AG04449 (cell line): ENCODE measurements at places on chromosomes 1 and 21.

DNA sequence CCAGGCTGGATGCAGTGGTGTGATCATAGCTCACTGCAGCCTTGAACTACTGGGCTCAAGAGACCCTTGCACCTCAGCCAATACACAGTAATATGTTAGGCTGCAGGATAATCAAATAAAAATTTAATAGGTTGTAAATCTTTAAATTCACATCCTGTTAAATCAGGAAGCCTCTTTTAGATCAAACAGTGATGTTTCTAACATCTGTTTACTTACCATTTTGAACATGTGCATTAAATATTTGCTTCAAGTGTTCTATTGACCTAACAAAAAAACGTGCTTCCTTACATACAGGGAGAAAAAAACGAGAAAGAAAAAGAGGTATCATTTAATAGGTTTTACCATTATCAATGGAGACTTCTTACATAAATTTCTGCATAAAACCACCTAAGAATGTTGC, 70.6 kb downstream of the IARS2 start:
- DNase-seq = no peak

GRCh38 chr1:56426587-56427381, 152.6 kb downstream of the PLPP3 start:
- DNase-seq = no peak

- no peak for DNase-seq
These were observed 195.2 kb upstream of the JUN start for GRCh38 chr1:58979086-58979485.

GRCh38 chr1:192476802-192477298, 98.7 kb upstream of the RGS1 start:
- no peak for DNase-seq

DNA sequence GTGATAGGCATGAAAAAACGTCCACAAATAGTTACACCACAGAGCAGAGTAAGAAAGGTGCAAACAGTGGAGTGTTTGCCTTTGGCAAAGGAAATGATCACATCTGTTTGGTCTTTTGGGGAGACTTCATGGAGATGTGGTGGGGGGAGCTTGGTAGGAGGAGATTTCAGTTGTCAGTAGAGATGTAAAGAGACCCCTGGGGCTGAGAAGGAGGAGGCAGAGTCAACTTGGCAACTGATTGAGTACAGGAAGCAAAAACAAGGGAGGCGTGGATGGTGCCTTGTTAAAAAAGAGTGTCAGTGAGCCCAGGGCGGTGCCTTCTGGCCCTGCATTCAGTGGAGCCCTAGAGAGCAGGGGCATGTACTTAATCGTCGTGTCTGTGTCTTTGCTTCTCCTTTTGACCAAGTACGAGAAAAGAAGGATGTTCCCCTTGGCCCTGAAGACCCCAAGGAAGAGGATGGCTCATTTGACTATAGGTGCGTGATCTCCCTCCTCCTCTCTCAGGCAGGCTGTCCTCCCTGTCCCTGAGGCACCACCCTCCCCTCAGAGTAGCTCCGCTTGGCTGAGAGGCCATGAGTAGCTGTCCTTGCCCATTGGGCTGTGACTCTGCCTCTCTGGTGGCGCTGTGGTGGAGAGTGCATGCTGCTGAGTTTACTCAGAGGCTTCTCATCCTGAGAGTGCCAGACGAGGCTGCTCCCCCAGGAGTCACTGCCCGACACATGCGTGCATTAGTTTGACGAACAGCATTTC, 30.4 kb upstream of the CNTN2 start:
- DNase-seq = no peak

- DNase-seq = no peak
These were observed 143.5 kb downstream of the SYT14 start for GRCh38 chr1:210081494-210081893.

- DNase-seq = no peak
These were observed 8.1 kb upstream of the MYOG start for GRCh38 chr1:203093754-203094410.

DNA sequence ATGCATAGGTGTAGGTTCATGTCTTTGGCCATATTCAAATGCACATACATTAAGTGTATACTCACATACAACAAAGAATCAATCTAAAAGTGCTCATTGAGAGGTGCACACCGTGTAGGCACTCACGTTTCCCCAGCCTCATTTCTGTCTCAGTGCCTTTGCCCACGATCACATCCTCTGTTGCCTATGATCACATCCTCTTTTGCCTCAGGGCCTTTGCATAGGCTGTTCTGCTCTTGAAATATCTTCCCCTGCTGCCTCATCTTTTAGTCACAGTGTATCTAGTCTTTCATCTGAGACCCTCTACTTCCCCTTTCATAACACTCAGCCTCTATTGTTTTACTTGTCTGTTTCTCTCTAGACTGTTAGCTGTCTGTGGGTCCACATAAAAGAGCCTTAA, 69.3 kb downstream of the FOXD2 start:
- no peak for DNase-seq

DNA sequence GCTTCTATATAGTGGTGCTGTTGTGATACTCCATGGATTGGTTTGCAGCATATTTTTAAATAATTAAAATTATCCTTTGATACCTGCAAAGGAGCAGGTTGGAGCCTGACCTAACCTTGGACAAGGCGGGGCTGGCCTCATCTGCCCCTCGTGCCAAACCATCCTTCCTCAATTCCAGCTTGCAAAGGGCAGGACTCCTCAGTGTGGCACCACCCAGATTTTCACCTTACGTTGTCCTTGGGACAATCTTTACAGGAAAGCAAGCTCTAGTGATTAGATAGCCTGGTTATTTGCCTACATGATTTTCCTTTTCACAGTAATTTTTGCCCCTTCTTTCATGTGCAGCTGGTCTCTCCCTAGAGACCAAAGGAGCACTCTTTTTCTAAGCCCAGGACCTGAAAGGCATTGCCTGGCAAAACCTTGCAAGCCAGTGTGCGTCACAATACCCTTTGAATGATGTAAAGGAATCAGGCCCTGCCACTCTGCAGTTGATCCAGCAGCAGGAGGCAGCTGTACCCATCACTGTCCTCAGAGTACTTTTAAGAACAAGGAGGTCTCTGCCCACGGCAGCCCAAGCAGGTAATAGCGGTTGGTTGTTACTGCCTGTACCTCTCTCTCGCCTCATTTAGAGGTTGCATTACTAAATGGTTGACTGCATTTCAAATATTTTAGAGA, 99.4 kb downstream of the ADSS2 start:
- DNase-seq = no peak

GRCh38 chr1:119141020-119141424, 569 bp upstream of the WARS2 start:
- DNase-seq = no peak
